Occipital lobe (tissue), 3 donors: ENCODE measurements at places on chromosomes 3 and 15.

GRCh38 chr3:17035966-17036365 is 151.2 kb downstream of the PLCL2 start:
- no peak for DNase-seq

DNA sequence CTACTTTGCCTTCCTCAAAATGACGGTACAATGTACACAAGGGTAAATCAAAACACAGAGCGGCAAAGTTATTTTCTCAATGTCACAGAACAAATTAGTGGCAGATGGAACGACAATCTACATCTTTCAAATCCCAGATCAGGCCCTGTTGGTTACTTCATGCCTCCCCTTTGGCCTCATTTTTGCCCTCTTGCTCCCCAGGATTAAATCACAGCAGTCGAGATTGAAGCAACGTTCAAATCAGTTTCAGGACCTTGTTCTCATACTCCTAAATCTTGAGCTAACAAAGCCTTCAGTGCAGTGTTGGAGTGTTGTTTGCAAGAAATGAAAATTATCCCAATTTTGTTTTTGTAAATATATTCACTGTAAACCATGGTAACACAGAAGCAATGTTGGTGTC is 91.4 kb downstream of the FBN1 start:
- DNase-seq: no peak

DNA sequence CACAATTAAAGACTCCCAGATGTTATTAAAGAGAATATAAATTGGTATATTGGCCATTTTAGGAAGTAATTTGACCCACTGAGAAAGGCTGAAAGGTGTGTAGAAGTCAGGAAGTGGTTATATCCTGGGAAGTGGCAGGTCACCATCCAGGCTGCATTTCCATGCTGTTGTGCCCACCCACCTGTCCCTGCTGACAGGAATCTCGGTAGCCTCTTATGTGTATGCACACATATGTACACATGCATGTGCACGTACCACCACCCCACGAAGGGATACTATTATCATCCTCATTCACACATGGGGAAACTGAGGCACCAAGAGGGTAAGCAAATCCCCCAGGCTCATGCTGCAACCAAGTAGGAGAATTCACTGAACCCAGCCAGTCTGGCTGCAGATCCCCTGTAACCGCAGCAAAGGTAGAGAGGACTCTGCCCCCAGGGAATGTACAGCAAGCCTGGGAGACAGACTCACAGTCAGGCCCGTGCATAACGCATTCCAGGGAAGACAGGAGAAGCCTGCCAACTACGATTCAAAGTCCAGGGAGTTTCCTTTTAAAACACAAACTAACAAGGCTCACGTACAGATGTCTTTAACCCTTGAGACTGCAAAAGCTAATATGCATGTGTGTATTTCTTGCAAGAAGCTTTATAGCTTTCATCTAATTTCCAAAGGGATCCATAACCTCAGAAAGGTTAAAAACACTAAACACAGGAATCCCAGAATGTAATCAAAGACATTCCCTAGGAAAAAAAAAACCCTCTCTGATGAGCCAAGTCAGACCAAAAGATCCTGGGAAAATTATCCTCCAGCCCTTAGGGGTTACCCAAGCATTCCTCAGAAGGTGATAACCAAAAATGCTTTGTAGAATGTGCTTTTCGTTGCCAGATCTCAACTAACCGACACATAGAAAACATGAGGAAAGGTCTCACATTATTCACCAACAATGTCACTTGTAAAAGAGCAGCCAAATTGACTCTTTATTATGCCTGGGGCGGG is 129.6 kb downstream of the ADAMTS17 start:
- DNase-seq: no peak

DNA sequence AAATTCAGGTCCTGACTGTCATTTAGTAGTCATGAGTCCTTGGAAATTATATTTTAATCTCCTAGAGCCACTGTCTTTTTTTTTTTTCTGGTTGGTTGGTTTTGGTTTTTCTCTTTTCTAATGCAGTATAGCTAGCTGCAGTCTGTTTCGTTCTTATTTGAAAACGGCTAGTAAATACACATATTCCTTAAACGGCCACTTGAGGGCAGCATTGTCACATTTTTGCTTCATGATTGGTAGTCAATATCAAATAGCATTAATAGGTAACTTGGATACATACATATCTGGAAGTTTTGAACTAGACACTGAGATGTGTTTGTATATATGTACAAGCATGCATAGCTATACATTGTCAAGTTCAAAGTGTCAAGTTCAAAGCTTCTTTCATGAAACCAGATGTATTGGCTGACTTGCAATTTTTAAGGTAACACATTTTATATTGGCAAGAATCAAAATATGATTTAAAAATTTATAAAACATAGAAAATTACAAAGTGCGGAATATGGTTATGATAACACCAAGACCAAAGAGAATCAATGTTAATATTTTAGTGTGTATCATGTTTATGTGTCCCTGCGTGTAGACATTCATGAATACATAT is 22.5 kb downstream of the GABRA5 start:
- no peak for DNase-seq

DNA sequence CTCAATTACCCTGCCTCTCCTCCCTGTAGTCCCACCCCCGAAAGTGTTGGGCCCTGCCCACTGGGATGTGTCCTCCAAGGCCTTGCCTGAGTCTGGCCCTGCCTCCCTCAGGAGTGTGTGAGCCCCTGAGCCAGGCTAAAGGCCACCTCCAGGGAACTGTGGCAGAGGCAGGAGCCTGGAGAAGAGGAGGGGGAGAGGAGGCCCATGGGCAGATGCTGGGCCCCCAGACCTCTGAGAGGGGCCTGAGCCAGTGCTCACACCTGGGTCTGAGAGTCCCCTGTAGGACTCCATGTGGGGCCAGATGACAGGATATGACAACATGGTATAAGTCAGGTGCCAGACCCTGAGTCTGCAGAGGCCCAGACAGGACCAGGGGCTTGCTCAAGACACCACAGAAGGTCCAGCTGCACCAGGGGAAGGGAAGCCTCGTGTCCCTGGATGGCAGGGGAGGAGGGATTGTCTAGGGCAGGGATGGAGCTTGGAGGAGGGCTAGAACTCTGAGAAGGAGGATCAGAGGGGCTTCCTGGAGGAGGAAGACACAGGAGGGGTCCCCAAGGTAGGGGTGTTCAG is 217.9 kb downstream of the TBC1D2B start:
- DNase-seq: no peak

GRCh38 chr3:182725372-182726251 is 67.7 kb upstream of the ATP11B start:
- DNase-seq: no peak

DNA sequence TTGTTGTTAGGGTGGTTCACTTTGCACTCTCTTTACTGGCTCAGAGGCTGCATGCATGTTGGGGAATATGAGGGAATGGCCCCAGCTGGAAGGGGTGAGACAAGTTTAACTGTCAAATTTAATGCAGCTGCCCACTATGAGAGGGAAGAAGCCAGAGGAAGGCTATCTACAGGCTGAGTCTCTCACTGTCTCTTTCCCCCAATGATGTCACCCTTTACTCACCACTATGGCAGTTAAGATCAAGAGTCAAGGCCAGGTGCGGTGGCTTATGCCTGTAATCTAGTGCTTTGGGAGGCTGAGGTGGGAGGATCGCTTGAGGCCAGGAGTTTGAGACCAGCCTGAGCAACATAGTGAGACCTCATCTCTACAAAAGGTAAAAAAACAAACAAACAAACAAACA is 12.2 kb upstream of the RBMS3 start:
- no peak for DNase-seq

GRCh38 chr3:131975047-131975446 is 59.8 kb downstream of the CPNE4 start:
- no peak for DNase-seq

DNA sequence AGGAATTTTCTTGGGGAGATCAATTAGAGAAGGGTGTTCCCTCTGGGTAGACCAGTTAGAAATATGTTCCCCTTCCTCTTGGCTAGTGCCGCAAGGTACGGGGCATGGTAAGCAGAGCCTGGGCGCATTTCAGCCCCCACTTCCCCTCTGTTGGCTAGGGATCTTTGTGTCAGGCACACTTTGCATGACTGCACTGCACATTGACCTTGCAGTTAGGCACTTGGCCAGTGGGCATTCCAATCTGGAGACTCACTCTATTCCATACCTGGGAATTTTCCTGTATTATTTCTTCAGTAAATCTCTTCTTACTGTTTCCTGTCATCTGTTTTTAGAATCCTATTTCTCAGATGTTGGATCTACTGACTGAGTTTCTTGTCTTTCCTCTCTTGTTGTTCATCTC is 30.0 kb upstream of the CACNA1D start:
- no peak for DNase-seq
